ENCODE measurements at places on chromosomes 1 and 21.

DNA sequence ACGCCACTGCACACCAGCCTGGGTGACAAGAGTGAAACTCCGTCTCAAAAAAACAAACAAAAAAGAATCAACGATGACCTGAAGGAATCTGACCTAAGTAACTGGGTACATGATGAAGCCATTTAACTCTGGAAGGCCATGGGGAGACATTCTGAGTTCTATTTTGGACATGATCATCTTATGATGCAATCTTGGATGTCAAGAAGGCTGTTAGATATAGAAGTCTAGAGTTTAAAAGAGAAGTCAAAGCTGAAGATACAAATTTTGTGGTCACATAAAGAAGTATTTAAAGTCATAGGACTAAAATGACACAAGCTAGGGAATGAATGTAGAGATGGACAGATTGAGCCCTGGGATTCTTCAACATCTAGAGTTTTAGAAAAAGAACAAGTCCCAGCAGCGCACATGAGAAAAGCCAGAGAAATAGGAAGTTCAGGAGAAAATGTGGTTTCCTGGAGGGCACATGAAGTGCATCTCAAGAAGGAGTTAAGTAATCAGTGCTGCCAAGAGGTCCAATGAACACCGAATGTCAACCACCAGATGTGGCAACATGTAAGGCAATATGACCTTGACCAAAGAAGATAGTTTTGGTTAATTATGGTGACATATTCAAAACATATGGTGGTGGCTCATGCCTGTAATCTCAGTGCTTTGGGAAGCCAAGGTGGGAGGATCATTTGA, 26.8 kb downstream of the ELK4 start:
- DNase-seq = no peak

GRCh38 chr1:185070051-185070450, 24.7 kb downstream of the RNF2 start:
- DNase-seq = no peak

DNA sequence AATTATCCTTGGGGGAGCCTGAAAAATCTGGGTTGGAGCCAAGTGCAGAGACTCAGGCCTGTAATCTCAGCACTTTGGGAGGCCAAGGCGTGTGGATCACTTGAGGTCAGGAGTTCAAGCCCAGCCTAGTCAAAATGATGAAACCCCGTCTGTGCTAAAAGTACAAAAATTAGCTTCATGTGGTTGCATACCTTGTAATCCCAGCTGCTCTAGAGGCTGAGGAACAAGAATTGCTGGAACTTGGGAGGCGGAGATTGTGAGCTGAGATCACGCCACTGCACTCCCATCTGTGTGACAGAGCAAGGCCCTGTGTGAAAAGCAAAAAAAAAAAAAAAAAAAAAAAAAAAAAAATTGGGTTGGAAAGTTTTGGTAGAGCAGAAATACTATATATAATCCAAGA, 1563.6 kb upstream of the PRMT6 start:
- DNase-seq = no peak

GRCh38 chr1:29372108-29372507, 135.8 kb downstream of the PTPRU start:
- no peak for DNase-seq

DNA sequence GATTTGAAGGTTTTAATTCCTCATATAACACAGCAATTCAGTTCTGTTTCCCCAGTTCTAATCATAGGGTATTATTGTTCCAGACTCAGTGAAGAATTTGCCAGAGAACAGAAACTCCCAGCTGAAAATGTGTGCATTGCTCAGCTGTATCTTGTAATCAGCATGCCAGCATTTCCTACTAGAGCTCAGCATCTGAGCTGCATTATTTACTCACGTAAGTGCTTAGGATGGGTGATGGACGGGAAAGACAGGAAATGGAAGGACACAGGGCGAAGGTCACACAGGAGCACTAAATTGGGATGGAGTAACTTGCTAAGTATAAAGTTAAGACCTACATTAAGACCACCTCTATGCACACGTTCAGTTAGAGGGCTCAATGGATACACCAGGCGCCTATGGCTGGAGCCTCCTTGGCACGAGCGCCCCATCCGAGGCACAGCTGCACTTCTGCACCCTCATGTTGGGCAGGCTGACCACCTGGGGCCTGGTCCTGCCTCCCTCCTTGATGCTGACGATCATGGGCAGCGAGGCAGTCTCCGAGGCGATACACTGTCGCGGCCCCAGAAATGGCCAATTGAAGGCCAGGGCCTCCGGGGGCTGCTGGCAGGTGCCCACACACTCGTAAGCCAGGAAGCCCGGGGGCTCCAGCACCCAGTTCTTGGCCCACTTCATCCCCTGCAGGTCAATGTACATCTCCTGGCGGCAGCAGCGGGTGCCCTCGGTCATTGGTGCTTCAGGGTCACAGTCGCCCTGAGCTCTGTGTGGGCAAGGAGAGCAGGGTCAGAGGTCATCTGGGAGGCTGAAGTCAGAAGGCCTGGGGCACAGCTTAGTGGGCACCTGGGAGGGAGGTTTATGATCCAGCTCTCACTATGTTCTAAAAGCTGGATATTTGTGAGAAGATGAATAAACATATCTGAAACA, 3.7 kb downstream of the LEFTY2 start:
- no peak for DNase-seq

DNA sequence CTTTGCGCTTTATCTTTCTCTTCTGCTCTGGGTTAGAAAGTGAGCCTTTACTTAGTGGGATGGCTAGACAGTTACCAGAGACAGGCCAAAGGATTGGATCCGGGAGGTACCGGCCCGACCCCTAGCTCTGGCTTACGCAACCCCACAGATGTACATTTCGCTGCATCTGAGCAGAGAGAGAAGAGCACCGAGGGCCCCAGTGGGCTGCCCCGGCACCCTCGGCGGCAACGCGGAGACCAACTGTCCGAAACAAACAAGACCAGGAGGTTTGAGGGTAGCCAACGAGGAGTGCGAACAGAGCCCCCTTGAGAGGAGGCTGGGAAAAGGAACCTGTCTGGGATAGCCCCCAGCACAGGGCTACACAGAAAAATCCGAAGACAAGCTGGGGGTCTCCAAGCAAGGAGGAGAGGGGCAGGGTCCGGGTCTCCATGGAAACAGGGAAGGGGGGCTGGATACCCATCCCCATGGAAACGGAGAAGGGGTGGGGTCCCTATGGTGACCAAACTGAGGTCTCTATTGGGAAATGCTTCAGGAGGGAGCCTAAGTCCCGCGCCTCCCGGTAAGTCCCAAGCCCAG, 373 bp downstream of the MTF1 start:
- DNase-seq = no peak

DNA sequence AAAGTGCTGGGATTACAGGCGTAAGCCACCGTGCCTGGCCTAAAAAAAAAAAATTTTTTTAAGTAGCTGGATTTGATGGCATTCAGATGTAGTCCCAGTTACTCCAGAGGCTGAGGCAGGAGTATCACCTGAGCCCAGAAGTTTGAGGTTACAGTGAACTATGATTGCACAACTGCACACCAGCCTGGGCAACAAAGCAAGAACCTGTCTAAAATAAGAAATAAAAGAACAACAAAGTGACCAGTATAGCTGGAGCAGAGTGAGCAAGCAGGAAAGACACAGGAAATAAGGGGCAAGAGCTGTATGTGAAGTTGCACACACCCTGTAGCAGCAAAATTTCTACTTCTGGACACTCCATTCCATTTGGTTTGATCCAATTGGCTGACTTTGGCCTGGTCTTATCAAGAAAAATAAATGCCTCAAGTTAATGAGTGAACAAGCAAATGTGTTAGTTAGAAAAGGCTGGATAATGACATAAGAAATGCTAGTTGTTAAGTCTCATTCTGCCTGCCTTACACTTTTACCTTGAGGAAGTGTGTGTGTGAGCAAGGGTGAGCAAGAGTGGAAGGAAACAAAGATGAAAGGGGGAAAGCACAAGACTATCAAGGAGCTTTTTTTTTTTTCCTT, 7.9 kb downstream of the ATP5IF1 start:
- no peak for DNase-seq

GRCh38 chr21:15005391-15005790, 59.4 kb downstream of the NRIP1 start:
- no peak for DNase-seq

DNA sequence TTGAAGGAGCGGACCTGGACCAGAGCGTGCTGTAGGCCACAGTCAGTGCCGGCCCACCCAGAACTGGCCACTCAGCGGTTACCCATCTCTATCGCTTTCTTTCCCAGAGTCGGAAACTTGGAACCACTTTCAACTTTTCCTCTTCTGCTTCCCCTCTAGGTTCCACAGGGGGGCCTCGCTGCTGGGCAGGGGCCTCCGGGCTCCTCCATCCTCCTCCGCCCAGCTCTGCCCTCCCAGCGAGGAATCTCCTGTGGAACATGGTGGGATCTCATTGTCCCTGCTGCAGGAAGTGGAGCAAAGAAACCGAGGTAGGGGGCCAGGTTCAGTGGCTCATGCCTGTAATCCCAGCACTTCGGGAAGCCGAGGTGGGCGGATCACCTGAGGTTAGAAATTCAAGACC, 139.2 kb downstream of the ETS2 start:
- DNase-seq = no peak

DNA sequence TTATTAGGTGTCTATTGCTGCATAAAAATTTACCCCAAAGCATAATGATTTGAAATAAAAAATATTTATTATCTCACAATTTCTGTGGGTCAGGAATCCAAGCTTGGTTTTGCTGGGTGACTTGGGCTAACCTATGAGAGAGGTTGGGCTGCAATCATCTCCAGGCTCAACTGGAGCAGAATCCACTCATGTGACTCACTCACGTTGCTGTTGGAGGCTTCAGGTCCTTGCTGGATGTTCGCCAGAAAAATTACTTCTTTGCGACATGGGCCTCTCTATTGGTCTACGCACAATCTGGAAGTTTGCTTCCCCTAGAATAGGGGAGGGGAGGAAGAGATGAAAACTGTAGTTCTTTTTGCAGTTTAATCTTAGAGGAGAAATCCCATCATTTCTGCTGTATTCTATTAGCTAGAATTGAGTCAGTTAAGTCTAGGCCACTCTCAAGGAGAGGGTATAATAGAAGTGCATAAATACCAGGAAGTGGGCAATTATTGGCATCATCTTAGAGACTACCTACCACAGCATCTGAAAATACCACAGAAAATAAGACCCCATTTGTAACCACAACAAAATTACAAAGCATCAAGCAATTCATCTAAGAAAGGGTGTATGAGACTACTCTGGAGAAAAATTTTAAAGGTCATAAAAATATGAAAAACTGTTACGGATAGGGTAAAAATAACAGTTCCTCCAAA, 5.7 kb upstream of the FASLG start:
- DNase-seq = no peak

GRCh38 chr1:202805886-202806844, 2.1 kb downstream of the KDM5B start:
- DNase-seq = no peak

GRCh38 chr1:14598007-14598497, 433 bp upstream of the KAZN start:
- DNase-seq = no peak

DNA sequence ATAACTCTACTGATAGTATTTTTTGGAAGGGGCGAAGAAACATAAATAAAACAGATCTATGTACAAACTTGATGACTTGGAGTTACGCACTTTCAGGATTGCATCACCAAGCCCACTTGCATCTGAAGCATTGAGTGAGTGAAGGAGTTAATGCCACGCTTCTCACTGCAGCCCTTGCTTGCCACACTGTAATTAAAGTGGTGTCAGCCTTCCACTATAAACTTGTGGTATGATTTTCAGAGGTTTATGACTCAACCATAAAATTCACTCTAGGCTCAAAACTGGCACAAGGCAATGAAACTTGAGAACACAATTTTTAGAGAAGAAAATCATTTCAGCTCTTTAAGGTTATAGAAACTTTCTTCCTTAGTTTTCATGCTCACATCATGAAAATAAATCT, 93.9 kb upstream of the PRMT6 start:
- no peak for DNase-seq

DNA sequence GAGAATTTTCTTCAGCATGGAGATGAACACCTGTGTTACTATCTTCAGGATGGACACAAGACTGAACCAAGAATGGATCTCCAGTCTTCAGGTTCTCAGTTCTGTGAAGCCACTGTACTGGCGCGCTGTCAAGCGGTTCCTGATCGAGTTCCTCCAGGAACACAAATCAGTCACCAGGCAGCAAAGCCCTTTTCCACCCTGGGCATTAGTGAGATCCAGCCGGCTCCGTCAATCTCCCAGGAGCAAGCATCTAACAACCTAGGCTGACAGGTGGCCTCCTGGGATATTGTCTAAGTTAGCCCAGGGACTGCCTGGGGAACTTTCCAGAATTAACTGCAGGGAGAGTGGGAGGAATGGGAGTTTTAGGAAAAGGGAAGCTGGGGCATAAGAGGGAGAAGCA, 9.7 kb upstream of the IGFN1 start:
- no peak for DNase-seq

DNA sequence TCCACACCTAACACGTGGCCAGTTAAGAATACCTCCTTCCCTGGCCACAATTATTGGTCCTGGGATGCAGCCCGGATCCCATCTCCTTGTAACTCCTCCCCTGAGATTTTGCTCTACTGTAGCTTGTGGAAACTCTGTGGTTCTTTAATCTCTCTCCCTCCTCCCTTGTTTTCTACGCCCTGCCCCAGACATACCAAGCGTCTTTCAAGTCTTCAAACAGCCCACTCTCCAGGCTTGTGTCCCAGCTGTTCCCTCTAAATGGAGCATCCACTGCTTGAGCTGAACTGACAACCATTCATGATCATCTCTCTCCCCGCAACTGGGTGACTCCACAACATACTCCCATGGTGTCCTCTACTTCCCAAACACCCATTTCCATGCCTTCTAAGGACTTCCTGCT, 111.6 kb downstream of the SIPA1L2 start:
- DNase-seq = no peak

GRCh38 chr1:1671365-1672119, 12.7 kb upstream of the CDK11B start:
- no peak for DNase-seq

DNA sequence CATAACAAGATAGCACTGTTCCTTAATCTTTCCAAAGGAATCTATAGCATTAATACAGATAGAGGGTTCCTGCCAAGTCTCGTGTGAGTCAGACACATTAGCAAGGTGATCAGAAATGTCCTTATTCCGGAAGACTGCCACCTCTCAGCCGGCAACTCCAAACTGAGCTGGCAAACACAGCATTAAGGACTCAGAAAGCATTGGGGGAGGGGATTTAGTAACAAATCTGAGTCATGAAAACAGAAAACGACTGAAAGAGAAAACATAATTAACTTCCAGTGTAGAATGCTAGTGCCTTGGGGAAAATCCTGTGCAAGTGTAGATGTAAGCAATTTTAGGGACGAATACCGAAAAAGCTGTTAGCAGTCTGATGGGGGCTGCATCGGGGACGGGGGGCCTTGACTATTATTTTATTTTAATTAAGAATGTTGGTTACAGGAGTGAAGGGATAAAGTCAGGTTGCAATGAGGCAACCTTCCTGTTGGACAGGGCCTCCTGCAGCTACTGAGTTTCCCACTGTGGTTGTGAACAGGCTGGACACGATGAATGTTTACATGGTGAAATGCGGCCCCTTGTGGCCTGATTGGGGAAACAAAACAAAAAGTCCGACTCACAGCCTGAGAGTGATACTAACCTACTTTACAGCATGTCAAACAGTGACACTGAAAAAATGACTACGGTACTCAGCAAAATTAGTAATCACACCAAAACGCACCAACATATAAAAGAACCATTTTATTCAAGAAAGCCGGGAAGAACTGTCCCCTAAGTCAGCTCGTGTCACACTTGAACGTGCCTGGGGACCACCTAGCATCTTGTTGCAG, 20.7 kb downstream of the MIS18A start:
- DNase-seq = no peak

GRCh38 chr21:42040411-42041180, 30.4 kb upstream of the ZBTB21 start:
- DNase-seq = peak; percentile 98
